ENCODE measurements at places on chromosomes 12 and 14.

- DNase-seq, result peak; percentile 50
Observed at GRCh38 chr14:64755781-64756221, 51.6 kb downstream of the PLEKHG3 start.

- DNase-seq, result peak; percentile 76
Observed at GRCh38 chr12:104280717-104281458, 22.7 kb upstream of the EID3 start.

DNA sequence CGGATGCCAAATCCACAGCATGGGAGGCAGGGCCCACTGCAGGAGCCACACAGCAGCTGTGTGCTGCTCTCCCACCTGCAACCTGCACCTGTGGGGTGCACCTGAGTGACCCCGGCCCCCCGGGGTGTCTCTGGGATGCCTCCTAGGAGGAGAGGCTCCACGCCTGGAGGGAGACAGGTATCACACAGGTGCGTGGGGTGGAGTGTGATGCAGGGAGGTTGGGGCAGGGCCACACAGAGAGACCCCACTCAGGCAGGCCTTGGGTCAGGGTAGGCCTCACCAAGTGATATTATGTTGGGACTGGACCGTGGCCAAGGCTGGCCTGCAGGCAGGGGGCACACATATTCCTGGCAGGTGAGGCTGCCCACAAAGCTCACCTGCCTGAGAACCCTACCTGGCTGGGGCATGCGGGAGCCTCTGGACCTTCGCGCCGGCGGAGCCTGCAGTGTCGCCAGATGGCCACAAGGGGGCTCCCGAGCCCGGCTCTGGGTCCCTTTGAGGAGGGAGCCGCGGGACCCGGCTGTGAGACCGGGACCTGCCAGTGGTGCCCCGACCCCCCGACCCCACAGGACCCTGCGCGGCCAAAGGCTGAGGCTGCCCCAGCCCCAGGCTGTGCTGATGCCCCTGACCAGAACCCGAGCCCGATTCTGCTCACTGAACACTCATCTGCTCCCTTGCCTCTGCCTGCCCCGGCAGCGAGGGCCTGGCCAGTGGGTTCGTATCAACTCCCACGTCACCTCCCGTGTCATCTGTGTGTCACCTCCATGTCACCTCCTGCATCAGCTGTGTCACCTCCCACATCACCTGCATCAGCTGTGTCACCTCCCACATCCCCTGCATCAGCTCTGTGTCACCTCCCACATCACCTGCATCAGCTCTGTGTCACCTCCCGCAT is 11.4 kb downstream of the TMEM121 start:
- peak; percentile 77 for DNase-seq

DNA sequence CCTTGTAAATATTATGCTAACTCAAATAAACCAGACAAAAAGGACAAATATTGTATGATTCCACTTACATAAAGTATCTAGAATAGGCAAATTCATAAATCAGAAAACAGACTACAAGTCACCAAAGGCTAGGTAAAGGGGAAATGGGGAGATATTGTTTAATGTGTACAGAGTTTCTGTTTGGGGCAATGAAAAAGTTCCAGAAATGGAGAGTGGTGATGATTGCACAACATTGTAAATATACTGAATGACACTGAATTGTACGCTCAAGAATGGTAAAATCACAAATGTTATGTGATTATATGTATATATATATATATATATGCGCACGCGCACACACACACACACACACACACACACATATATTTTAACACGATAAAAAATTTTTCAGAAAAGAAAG is 182.5 kb downstream of the SLC2A13 start:
- no peak for DNase-seq

DNA sequence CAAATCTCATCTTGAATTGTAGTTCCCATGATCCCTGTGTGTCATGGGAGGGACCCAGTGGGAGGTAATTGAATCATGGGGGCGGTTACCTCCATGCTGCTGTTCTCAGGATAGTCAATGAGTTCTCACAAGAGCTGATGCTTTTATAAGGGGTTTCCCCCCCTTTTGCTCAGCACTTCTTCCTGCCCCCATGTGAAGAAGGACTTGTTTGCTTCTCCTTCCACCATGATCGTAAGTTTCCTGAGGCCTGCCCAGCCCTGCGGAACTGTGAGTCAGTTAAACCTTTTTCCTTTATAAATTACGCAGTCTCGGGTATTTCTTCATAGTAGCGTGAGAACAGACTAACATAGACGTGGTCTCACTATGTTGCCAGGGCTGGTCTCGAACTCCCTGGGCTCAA is 56.1 kb upstream of the EIF5 start:
- DNase-seq, result no peak

- DNase-seq, result no peak
Observed at GRCh38 chr14:89190765-89191513, 226.1 kb downstream of the FOXN3 start.

GRCh38 chr14:51157012-51157411 is 62.1 kb upstream of the TRIM9 start:
- peak; percentile 13 for DNase-seq

GRCh38 chr14:72686101-72686500 is 207.8 kb downstream of the DPF3 start:
- DNase-seq, result peak; percentile 25

DNA sequence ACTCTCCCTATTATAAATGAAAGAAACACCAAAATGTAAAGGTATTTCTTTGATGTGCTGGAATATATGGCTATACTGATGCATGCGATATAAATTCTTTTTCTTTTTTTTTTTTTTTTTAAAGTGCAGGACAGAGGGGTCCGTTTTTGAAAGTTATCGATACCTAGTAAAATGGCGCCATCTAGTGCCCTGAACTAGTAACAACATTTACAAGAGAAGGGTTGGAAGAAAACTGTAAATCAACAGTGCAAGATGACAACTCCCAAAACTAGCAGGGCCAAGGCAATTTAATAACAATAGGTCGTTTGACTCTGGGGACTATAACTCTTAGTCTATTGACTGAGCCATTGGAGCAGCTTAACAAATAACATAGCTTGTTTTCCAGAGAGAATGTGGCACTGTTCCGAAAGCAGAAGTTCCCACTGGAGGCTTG is 137.7 kb downstream of the SPTSSA start:
- peak; percentile 45 for DNase-seq

GRCh38 chr12:15201056-15201455 is 20.2 kb downstream of the RERG start:
- no peak for DNase-seq

DNA sequence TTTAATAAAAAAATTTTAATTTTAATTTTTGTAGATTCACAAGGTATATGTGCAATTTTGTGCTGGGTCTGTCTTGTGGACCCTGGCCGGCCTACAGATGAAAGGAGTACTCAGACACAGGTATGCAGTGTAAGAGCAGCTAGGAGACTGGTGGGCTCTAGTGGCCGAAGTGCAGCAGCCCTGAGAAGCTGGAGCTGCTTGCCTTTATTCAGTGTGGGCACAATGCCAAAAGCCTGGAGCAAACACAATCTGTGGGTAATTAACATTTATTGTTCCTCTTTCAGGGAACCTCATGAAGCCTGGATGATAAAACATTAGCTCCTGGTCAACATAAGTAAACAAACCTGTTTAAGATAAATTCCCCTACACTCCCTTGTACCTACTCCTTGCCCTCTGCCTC is 135.7 kb upstream of the SEL1L start:
- no peak for DNase-seq

DNA sequence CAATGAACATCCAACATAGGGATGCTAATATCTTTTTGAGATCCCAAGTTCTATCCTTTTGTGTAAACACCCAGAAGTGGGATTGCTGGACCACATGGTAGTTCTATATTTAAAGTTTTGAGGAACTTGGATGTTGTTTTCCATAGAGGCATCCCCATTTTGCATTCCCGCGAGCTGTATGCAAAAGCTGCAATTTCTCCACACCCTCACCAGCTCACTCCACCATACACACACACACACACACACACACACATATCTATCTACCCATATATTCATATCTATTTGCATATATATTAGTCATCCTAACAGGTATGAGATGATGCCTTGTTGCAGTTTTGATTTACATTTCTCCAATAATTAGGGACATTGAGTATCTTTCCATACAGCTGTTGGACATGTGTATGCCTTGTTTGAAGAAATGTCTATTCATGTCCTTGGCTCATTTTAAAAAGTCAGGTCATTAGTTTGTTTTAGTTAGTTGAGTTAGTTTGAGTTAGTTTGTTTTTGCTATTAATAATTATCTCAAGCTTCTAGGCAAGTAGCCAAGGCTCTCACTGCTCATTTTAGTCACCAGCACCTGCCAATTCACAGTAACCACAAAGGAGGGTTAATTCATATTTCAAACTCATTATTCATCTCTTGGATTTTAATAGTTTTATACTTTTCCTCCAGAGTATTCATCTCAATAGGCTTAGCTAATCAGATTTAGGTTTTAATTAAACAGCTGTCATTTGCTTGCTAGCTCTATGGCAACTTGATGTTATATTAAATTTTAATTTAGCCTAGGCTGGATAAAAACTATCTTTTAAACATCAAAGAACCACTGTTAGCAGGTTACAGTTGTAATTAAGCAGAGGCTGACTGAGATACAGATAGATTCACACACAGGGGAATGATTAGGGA is 1435.9 kb upstream of the TMEM132C start:
- DNase-seq, result no peak

- no peak for DNase-seq
Observed at GRCh38 chr14:72600551-72601330, 293.2 kb downstream of the DPF3 start.

DNA sequence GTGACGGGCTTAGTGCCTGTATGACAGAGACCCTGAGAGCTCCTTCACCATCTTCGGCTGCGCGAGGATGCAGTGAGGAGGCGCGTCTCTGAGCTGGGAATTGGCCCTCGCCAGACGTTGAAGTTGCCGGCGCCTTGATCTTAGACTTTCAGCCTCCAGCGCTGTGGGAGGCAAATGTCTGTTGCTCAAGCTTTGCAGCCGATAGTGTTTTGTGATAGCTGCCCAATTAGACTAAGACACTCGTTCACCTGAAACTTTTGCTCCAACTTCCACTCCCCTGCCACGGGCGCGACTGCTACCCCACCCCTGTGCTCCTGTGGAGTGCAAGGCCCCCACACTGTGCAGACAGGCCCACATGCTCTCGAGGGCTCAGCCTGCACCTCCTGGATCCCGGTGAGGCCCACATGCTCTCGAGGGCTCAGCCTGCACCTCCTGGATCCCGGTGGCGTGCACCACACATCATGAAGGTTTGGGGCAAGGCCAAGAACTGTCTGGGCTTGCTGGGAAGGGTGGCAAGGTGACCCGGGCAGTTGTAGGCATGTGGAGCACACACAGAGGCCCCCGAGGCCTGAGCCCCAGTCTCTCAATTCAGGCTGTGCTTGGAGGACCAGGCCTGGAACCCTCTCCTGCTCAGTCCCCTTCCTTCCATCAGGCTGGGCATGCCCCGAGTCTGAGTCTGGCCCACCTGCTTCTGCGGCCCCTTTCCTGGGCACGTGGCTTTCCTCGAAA is 324.6 kb downstream of the TMEM121 start:
- DNase-seq, result no peak

DNA sequence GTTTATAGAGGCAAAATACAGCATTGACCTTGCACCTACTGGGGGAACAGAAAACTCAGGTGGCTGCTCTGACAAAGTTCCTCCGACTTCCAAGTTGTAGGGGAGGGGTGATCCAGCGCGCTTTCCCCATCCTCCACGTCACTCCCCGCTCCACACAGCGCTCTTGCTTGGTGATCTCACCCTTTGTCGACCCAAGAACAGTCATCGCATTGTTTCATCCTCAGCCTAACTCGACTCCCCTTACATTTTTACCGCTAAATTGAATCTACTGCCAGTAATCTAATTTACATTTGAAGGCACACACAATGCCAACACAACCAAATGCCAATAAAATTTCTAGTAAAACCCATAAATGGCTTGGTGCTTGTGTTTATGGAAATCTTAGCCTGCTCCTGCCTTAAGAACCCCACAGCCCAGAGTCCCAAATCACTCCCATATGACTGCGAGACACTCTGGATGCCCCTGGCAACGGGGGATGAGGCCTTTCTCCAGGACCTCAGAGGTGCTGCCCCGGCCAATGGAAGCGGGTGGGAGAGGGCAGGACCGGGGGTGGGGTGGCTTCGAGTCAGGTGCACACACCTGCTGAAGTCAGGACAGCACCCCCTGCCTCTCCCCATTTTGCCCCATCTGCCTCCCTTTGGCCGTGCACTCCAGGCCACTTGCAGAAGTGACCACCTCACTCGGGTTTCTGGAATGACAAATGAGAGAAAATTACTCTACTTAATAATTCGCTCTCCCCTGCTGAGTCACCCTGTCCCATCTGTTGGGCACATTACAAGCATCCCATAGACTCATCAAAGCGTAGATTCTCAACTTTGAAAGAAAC is 98.2 kb upstream of the GSC start:
- DNase-seq, result peak; percentile 40

DNA sequence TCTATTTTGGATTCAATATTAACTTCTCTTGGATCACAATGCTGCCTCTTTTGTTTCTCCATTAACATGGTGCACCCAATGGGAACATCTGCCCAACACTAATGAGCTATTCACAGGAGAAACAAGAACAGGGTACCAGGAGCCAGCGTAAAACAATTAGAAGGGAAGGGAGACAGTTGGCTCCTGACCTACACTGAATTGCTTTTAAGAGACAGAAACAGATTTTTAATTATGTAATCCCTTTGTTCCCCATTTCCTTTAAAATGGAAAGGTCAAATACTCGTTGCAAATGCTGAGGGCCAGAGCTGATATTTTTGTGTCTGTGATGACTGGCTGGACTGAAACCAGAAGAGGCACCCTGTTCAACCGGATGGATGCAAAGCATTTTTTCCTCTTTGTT is 108.3 kb downstream of the SEC23A start:
- no peak for DNase-seq

GRCh38 chr14:38199739-38200138 is 8.0 kb upstream of the SSTR1 start:
- no peak for DNase-seq

DNA sequence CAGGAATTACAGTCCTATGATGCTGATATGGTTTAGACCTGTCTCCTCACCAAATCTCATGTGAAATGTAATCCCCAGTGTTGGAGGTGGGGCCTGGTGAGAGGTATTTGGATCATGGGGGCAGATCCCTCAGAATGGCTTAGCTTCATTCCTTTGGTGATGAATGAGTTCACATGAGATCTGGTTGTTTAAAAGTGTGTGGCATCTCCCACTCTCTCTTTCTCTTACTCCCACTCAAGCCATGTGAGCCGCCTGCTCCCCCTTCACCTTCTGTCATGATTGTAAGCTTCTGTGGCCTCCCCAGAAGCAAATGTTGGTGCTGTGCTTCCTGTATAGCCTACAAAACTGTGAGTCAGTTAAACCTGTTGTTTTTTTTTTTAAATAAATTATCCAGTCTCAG is 89.4 kb upstream of the ARHGAP5 start:
- no peak for DNase-seq

DNA sequence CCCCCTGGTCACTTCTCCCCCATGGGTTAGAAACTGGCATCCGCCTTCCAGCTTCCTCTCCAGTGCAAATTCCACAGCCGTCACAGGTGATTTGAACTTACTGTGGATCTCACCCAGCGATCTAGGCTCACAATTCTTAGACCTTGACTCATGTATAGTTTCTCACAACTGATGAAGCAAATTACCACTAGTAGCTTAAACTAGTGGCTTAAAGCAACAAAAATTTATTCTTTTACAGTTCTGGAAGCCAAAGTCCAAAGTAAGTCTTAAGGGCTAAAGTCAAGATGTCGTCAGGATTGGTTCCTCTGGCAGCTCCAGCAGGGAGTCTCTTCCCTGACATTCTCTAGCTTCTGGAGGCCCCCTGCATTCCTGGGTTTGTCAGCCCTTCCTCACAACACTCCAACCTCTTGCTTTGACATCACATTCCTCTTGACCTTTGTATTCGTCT is 117.4 kb downstream of the KTN1 start:
- DNase-seq, result no peak

Data from AG08395 (cell line).